ENCODE measurements at places on chromosomes 16 and 17.

GRCh38 chr17:45146166-45146565 lies 2.1 kb upstream of the HEXIM1 start:
- DNase-seq: no peak

DNA sequence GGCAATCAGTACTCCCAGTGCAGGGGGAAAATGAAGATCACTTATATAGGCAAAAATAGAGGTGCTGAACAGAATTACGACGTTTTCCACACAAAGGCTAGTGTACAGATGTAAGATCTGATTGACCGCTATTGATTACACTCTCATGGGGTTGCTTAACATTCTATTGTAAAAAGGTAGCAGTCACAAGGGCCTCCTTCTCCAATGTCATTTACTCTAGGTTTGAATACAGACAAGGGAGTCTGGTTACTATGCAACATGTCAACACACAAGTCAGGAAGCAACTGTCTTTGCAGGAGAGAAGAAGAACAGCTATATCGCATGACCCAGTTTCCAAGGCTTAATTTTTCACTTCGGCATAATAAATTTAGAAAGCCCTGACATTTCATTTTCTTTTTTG lies 7.9 kb downstream of the KRT37 start:
- no peak for DNase-seq

GRCh38 chr16:54051821-54052220 lies 234.8 kb downstream of the IRX3 start:
- DNase-seq: no peak

DNA sequence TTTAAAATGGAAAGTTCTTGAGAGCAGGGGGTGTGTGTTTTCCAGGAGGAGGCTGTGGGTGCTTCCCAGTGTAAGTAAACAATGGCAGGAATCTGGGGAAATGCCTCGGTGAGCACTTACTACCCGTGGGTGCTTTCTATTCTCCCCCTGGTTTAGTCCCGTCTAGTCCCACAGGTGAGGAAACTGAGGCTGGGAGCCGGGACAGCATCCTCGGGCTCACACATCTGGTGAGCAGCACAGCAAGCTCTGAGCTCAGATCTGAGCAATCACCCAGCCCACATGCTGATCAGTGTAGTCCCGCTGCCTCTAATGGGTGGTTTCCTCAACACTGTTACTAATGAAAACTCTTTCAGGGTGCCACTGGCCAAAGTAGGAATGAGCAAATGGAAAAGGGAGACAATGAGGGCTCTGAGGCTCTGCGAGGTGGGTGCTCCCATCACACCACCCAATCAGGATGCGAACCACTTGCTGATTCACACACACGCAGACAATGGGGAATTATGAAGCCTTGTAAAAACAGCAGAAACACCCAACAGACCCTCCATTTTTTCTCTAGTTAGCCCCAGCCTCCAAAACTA lies 202.6 kb downstream of the PARN start:
- DNase-seq: no peak

DNA sequence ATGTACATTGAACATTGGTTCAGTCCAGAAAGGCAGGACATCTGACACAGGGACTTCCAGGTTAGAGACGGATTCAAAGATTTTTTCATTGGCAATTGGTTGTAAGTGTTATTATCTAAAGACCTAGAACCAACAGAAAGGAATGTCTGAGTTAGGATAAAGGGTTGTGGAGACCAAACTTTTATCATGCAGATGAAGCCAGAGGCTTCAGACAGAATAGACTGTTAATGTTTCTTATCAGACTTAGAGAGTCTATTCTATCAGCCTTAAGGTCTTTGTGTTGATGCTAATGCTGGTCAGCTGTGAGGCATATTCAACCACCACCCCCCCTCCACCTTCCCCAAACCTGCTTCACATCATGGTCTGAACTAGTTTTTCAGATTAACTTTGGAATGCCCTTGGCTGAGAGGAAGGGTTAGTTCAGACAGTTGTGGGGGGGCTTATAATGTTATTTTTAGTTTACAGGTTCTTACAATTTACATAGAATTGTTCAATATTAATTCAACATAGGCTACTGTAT lies 2.1 kb upstream of the ITGB3 start:
- no peak for DNase-seq

DNA sequence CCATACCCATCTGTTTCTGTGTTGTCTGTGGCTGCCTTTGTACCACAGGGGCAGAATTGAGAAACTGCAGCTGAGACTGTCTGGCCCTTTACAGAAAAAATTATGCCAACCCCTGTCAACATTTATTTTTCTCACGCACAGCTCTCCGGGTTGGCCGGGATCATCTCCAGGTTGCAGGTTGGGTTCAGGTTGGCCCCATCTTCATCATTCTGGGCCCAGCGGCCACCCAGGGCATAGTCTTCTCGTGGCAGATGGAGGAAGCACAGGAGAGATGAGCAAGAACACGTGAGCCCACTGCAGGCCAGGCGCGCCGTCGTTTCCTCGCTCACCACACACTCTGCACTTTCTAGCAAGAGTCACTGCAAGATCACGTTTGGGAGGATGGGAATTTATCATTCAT lies 66.1 kb upstream of the SEC14L1 start:
- no peak for DNase-seq

DNA sequence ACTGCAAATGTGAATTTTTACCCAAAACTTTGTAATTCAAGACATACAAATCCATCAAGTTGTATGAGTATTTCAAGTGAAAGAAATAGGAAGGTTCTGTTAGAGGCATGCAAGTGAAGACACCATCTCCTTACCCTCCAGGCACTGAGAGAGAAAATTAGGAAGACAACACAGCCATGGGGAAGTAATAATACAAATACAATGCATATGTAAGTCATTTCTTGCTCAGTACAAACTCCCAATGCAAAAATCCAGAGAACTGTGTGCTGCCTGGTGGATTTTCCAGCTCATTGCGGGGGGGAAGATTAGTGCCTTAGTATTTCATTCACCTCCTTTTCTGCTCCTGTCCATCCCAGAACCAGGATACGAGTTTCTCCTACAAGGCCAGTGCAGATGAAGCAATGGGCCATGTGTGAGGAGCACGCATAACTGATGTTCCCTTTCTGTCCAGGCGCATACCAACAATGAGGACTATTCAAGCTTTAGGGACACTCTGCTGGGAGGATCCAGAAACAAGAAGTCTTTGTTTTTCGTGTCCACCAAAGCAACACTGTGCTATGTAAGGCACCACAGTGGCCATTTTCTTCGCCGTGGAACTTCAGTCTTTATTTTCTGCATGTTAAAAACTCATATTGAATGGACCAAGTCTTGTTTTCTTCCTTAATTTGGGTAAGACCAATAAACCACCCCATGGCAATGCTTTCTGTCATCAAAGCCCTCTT lies 143.7 kb upstream of the RCVRN start:
- DNase-seq: no peak

GRCh38 chr16:47449788-47450187 lies 11.1 kb downstream of the ITFG1 start:
- DNase-seq: no peak

- no peak for DNase-seq
These were observed 199.4 kb downstream of the TANC2 start for GRCh38 chr17:63165400-63165799.

DNA sequence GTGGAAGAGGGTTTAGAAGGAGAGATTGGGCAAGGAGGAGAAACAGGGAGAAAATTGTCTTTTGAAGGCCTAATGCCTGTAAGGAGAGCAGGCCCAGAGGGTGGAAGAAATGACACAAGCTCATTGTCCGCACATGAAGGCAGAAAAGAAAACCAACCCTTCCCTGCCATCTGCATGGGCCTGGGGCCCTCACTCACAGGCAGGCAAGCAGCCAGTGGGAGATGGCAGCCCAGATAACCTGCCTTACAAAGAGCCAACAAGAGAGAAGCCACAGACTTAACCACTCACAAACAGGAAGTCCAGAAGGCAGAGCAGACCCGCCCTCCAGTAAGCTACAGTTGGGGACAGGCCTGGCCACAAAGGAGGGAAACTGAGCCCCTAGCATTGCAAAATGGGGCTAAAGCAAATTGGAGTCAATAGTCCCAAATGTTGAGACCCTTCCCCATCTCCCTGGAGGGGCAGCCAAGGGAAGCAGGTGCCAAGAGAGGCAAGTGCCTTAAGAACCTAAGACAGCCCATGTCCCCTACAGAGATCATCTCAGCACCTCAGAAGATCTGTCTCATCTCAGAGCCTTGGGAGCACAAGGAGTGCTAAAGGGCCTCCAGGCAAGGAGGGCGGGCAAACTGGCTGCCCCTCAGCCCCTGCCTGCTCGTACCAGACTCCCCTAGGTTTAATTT lies 7.3 kb upstream of the TSPOAP1 start:
- DNase-seq: peak; percentile 53

DNA sequence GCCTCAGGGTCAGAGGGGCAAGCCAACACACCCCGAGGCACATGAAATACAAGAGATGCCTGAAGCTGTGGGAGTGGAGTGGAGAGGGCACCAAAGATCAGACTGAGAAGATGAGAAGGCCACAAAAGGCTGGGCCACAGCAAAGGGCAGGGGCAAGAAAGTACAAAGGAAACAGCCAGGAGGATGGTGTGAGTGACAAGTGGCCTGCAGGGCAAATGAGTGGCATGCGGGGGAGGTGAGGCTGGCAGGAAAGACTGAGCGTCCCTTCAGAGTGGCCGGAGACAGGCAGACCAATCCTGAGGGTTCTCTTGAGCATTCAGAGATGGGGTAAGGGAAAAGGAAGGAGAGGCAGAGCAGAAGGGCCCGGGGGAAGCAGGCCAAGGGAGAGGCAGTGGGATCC lies 23.2 kb downstream of the HSD11B2 start:
- DNase-seq: no peak

DNA sequence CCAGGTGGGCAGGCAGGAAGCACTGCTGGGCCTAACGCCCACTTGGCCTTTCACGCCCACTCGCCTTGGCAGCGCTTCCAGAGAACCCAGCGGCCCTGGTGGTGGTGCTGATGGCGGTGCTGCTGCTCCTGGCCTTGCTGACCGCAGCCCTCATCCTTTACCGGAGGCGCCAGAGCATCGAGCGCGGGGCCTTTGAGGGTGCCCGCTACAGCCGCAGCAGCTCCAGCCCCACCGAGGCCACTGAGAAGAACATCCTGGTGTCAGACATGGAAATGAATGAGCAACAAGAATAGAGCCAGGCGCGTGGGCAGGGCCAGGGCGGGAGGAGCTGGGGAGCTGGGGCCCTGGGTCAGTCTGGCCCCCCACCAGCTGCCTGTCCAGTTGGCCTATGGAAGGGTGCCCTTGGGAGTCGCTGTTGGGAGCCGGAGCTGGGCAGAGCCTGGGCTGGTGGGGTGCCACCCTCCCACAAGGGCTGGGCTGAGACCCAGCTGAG lies 64.7 kb downstream of the MRC2 start:
- DNase-seq: no peak

DNA sequence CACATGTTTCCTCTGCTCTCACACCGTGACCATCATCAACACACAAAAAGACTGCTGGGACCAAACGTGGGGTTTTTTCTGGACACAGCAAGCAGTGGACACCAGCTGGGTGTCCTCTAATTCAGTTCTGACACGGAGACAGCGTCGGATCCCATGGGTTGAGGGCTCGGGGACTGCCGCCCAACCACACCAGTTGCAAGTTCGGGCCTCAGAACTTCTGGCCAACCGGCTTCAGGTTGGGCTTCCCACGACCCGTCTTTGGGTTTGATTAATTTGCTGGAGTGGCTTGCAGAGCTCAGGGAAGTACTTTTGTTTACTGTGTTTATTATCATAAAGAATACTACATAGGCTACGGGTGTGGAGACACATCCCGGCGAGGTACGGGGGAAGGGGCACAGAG lies 97.8 kb downstream of the BANP start:
- DNase-seq: no peak
